ENCODE measurements at places on chromosomes 16 and 17.
A peak's percentile ranks its signal among the peaks of the same experiment; 100 is the strongest.

DNA sequence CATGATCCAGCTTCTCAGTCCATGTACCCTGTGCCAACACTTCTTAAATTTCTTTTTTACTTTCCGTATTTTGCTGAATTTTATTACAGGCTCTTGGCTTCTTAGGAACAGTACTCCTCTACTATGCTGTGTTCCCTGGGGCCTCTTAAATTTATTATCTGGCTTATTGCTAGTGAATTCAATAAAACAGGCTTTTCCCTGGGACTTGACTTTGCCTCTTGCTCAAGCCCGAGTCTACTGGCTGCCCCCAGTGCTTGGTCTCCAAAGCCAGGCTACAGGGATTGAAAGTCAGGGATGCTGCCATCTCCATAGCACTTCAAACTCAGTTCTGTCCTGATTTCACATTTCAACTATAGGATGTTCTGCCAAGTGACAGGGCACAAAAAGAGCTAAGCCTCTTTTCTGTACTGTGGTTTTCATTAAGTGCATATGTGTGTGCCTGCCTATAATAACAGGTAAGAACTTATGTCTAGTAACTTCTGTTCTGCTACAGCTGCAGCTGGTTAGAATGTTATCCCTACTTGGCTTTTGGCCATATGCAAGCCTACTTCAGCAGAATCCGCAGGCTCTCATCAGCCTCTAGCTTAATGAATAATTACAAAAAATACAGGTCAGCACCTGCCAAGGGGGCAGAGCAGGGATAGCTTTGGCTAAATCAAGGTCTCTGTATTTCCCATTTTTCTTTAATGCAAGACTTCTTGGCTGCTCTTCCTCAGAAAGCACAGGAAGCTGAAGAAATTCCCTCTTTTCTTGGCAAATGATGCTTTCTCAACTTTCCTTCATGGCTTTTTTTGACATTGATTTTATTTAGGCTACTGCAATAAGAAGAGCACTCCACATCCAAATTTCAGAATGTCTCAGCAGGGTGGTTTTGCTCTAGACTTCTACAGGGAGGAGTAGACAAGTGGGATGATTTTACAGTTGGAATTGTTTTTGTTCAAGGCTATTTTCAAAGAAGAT is 8.2 kb downstream of the FAM20A start:
- DNase-seq = peak; percentile 26

GRCh38 chr17:36686123-36686669 is 84.8 kb downstream of the MRM1 start:
- no peak for DNase-seq

GRCh38 chr17:77312061-77312701 is 171.4 kb downstream of the SEC14L1 start:
- DNase-seq = no peak

GRCh38 chr17:6475411-6475810 is 31.2 kb downstream of the PIMREG start:
- DNase-seq = peak; percentile 10

- no peak for DNase-seq
Measured at GRCh38 chr17:65190467-65191097, 53.4 kb downstream of the RGS9 start.

GRCh38 chr17:83194186-83194561 is 114.8 kb downstream of the METRNL start:
- DNase-seq = no peak

DNA sequence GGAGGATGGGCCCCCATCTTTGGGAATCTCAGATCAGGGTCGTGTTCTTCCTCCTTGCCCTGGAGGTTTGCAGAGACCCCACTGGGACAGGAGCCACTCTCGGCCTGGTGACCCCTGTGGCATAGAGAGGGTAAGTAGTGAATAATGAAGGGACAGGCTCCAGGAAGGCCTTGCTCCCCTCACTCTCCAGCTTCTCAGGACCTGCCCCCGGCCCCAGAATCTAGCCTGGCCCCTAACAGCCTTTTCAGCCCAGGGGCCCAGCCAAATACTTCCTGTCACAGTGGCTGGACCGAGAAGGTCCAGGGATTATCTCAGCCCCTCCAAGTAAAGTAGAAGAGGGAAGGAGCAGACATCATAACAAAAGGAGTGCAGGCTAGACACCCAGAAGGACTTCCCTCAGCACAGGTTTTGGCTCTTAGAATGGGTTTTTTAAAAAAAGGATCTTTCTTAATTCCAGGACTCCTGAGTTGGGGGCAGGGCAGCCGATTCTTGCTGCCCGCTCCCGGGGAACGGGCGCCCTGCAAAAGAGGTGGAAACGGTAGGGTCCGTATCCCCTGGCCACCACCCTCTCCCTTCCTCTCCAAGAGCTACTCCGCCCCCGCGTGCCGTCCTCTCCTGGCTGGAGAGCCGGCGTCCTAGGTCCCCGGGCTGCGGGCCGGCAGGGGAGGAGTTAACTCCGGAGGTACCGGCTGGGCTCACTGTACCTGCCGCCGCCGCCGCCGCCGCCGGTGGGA is 559 bp upstream of the NXPH3 start:
- DNase-seq = no peak

GRCh38 chr16:427250-427649 is 1.8 kb downstream of the RAB11FIP3 start:
- DNase-seq = no peak

GRCh38 chr17:5000237-5000639 is 2.5 kb downstream of the KIF1C start:
- no peak for DNase-seq

- DNase-seq = peak; percentile 31
Measured at GRCh38 chr16:50279504-50279865, 13.1 kb downstream of the ADCY7 start.

DNA sequence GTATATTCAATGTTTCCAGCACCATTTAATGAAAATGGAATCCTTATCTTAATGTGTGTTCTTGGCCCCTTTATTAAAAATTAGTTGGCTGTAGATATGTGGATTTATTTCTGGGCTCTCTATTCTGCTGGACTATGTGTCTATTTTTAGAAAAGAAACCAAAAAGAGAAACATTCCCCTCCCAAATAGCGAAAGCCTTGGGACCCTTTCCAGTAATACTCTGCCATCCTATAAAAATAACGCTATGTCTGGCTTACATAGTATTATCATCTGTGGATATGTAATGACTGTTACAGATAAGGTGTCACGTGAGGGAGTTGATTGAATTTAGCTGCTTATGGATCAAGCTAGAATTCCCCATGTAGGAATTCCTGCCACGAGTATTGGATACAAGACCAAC is 279.3 kb upstream of the KIF2B start:
- no peak for DNase-seq

DNA sequence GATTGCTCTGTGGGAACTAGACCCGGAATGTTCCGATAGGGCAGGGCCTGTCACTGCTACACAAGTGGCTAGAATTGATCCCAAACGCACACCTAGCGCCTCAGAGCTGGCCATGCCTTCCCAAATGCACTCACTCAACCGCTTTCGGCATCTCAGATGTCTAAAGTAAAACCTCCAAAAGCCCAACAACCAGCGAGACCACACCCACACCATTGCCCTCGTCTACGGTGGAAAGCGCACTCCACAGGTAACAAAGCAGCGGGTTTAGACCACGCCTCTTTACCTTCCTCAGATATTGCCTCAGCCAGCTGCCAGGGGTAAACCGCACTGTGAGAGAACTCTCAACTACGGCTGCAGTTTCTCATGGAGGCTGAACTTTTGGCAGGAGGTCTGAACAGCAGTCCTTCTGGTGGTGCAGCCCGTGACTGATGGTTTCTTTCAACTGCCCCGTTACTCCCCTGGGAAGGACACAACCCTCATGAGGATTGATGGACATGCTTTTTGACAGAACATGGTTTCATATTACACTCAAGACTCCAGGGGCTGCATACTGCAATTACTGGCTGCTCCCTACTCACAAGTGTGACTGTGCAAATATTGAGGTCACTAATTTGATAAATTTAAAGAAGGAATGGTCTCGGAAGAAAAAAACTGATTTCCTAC is 34.5 kb downstream of the USP7 start:
- peak; percentile 84 for DNase-seq

DNA sequence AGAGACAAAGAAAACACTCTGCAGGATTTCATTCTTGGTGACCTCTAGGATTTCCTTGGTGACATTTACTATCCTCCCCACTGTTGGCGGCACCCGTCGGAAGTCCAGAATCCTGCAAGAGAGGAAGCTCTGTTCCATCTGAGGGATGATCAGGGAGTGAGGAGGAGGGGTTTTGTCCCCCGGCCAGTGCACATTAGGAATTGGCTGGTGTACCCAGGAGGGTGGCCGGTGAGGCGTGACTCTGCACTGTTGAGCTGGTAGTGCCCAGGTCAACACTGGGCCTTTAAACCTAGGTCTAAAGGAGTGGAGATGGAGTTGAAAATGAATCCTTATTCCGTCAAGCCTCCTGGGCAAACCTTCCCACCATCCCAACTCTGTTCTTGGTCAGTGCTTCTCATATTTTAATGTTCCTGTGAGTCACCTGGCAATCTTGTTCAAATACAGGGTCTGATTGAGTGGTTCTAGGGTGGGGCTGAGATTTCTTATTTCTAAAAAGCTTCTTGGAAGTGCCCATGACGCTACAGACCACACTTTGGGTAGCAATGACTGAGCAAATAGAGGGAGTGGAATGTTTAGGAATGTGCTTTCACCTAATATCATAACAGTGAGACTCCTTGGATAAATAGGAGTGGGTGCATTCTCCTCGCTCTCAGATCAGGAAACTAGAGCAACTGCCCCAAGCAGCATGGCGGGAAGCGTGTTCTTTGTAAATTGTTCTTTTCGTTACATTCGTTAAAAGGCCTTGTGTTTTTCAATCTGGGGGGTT is 30.7 kb downstream of the PRKAR1A start:
- DNase-seq = no peak

DNA sequence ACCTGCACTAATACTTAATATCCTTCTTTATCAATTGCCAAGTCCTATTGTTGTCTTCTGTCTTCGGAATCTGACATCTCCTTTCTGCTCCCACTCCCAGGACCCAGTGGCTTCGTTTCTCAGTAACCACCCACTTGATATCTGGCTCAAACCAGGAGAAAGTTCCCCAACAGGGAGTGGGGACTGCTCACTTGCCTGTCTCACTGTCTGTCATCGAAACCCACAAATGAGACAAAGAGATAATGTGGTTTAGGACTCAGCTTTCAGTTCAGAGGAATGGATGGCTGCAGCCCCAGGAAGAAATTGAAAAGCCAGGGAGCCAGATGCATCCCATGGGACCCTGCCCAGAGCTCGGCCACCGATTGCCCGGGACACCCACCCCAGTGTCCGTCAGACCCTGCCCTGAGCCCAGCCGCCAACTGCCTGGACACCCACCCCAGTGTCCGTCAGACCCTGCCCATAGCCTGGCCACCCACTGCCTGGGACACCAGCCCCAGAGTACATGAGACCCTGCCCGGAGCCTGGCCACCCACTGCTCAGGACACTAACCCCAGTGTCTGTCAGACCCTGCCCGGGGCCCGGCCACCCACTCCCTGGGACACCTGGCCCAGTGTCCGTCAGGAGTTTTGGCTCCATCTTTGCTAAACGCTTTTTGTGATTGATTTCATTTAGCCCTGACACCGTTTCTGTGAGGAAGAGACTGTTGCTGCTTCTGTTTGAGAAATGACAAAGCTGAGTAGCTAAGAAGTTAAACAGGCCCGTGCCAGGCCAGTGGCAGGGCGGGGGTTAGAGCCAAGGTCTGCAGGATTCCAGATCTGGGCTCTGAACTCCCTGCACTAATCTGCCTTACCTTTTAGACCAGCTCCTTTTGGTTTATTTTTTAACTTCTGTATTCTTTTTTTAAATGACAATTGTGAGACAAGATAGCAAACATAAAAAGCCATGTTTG is 251.4 kb downstream of the PHKB start:
- DNase-seq = no peak

DNA sequence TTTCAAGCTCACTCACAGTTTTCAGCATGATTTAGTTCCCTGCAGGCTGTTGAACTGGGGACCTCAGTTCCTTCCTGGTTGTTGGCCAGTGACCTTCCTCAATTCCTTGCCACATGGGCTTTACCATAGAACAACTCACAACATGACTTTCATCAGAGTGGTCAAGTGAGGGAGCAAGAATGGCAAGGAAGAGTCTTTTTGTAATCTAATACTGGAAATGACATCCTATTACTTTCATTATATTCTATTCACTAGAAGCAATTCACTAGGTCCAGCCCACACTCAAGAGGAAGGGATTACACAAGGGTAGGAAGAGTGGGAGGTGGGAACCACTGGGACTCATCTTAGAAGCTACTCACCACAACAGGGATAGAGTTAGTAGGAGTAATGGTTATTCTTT is 57.6 kb downstream of the SYT17 start:
- no peak for DNase-seq

DNA sequence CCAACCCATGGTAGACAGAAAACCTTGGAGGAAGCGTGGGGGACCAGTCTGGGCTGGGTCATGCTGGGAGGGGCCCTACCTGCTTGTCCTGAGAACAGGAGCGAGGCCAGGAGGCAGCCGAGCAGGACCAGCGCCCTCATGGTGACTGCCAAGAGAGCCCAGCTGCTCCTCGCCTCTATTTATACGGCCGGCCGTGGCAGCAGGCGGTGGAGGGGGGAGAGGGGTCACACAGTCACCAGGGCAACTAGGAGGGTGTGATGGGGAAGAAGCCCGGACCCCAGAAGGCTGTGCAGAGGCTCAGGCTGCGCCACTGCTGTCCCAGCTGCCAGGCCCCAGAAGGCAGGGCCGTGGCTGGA is at the start of gene SRL:
Gene SRL (minus strand): TSS at position 153 of the 356 bp plus-strand sequence. CDS start 13 bp downstream, at position 140.
- DNase-seq = no peak

DNA sequence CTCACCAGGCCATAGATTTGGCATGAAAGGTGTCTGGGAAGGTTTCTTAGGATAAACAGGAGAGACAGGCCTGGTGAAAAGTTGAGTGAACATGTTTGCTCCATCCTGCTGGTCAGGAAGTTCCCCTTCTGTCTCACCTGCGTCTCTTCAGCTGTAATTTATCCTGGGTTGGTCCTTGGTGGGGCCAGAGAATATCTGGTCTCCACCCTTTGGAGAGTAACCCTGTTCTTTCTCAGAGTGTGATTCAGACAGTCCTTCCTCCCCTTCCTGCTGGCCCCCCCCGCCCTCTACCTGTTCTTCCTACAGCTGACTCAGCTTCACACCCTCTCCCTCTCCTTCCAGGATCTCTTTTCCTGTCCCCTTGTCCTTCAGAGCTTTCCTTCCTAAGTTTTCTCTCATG is 17.1 kb downstream of the MINK1 start:
- DNase-seq = no peak

GRCh38 chr17:76701471-76701967 is 9.2 kb downstream of the MXRA7 start:
- no peak for DNase-seq

- no peak for DNase-seq
Measured at GRCh38 chr16:58709333-58709732, 24.8 kb upstream of the SLC38A7 start.

DNA sequence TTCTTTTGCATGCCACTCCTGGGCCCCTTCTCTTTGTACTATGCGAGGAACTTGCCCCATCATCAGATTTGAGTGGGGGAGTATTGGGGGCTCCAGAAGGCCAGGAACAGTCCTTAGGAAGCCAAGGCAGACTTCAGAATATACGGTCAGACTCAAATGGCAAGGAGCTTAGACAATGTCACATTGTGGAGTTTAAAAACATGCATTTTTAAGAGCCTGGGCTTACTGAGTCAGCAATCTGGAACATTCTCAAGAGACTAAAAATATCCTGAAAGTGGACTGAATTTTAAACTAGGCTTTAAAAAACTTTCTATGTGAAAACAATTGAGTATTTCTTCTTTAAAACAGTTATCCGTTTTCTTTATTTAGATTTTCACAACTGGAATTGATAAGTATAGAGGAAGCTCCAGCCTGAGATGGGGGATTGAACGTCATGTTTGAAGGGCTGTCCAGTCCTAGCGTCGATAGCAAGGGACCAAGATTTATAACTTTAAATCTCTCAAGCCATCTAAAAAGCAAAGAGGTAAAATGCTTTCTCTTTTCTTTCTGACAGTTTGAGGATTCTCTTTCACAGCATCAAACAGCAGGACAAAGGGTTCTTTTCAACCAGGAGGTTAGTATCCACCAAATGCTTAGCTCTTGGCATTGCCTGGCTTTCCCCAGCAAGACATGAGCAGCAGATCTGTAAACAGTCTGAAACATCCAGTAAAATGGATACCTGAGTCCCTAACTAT is 45.8 kb upstream of the CDRT4 start:
- DNase-seq = no peak
